ENCODE measurements at places on chromosomes 2 and 18.
A peak's percentile ranks its signal among the peaks of the same experiment; 100 is the strongest.

DNA sequence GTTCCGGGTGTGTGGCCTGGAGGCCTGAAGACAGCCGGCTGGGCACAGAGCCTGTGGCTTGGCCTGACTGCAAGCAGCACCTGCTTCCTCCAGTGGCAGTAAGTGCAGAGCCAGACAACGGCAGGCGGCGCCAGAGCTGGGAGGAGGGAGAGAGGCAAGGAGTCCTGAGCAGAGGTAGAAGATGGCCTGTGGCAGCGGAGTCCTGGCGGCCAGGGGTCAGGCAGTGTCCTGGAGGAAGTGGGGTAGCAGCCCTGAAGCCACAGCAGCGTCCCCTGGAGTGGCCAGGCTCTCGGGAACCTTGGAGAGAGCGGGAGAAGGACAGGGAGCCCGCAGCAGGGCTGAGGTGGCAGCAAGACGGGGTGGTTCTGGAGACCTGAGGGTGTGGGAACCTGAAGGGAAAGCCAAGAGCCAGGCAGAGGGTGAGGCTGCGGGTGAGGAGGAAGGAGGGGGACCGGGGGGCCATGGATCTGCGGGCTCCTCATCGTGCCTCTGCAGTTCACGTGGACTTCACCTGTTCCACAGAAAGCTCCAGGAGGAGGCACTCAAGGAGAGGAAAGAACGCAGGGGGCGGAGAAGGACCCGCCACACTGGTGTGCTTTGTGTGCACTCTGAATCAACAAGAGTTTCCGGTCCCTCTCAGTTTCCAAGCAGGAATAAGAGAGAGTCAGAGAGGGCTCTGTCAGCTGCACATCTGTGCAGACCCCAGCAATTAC is 85.9 kb downstream of the USP40 start:
- no peak for DNase-seq

GRCh38 chr2:55087936-55088335 is 37.7 kb upstream of the RTN4 start:
- no peak for DNase-seq

DNA sequence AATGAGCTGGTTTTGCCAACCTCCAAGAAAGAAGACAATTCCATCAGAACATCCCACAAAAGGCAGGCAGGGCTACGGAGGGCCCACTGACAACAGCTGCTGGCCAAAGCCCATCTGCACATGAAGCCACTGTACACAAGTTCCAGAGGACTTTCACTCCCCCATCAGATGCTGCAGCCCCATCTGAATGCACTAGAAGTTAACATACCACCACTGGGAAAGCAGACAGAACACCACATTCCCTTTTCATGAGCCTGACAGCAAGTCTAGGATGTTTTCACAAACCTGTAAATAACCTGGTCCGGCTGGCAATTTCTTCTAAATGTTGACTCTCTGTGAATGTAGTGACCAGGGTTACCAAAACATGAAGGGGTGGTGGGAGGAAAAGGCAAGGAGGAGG is 41.5 kb downstream of the CCBE1 start:
- no peak for DNase-seq

- DNase-seq, result no peak
Observed at GRCh38 chr2:150625303-150625702, 137.8 kb upstream of the RND3 start.

DNA sequence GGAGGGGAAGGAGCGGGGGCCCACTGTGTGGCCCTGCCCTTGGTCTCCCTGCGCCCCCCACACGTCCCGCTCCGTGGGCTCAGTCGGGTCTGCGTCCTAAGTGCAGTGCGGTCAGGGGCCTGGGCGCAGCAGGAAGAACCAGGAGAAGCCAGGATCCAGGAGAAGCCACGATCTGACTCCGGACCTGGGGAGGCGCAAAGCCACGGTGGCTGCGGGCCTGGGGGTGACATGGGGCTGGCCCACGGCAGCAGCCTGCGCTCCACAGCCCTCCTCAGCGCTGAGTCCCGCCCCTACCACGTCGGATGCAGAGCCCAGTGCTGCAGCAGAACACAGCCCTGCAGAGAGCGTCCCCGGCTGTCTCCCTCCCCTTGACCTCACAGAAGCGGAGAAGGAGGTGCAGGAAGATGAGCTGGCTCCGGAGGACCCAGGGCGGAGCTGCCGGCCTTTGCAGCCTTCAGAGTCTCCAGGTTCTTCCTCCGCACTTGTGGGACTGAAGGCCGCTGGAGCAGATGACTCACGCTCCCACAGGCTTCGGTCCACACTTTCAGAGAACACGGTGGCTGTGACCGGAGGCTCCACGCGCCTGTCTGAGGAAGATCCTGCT is 589.2 kb upstream of the SALL3 start:
- DNase-seq, result peak; percentile 76

- DNase-seq, result no peak
Observed at GRCh38 chr2:157528963-157529751, 85.3 kb upstream of the CYTIP start.

DNA sequence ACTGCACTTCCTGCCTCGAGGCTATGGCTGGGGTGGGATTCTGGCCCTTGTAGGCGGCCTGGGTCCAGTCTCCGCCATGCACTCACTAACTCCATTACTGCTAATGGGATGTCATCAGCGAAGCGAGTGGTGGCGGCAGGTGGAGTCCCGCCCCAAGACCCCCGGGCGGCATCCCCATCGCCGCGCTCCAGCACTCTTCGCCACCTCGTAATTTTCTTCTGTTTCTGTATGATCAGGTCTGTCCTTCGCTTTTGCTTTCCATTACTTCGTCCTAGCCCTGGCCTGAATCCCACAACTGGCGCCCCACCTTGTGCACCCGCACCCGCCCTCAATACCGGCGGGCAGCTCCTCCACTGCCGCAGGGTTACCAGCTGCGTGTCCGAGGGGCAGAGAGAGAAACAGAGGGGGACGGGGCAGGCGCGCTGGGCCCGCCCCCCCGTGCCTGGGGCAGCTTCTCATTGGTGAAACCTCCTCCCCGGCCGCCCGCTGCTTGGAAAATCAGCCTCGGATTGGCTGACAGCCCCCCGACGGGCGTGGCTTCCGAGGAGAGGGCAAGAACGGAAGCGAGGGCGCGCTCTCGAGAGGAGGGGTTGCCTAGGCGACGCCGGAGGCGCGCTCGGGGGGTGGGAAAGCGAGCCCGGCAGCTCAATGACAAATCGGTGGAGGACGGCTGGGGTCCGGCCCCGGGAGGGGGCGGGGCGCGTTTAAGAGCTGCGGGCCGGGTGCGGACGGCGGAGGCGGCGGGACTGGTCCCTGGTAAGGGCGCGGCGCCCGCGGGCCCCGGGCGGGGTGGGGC is at the start of gene RALB:
Gene RALB, plus strand, starts transcription at position 628 of the 796 bp plus-strand sequence. CDS start 25,813 bp downstream, outside the sequence.
- DNase-seq, result peak; percentile 100

DNA sequence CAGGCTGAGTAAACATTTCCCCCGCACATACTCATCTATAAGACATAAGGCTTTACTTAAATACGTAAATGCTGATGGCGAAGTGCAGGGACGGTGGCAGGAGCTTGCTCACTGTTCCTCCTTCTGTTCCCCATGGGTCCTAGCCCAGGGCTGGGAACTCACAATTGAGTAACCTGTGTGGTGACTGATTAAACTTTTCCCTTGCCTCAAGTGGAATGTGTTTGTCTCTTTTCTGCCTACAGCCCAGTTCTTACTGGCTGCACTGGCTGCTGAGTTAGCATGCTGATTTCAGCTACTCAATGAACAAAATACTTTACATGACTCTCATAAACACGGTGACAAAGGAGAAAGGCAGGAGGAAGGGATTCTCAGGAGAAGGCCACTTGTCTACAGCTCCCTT is 87.3 kb downstream of the MARCO start:
- DNase-seq, result no peak

GRCh38 chr2:127614246-127614645 is 31.7 kb upstream of the GPR17 start:
- no peak for DNase-seq

- no peak for DNase-seq
Observed at GRCh38 chr18:79580498-79581171, 99.0 kb upstream of the CTDP1 start.

DNA sequence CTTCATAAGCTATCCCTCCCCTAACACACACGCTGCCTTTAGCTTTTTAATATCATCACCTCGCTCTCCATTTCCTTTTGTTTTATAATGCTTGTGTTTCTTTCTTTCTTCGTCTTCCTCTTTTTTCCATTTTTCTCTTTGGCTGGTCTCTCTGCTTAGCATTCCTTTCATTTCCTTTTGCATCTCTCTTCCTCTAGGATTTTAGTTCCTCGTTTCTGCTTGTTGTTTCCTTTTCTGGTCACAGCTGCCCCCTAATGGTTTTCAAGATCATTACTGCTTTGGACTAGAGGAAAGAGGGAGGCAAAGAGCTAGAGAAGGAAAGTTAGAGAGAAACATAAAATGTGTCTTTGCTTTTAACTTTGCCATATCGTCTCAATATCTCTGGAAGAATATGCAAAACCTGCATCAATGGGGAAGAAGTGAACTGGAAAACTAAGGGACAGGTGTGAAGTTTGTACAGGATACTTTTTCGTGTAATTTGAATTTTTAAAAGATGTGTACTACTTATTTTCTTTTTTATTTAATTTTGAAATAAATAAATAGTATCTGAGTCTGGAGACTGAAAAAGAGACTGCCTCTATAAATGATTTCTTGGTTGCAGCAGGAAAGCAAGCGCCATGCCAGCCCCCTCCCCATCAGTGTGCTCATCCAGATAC is 6.3 kb upstream of the NRP2 start:
- peak; percentile 58 for DNase-seq

- no peak for DNase-seq
Observed at GRCh38 chr2:119483395-119483753, 40.9 kb downstream of the SCTR start.

DNA sequence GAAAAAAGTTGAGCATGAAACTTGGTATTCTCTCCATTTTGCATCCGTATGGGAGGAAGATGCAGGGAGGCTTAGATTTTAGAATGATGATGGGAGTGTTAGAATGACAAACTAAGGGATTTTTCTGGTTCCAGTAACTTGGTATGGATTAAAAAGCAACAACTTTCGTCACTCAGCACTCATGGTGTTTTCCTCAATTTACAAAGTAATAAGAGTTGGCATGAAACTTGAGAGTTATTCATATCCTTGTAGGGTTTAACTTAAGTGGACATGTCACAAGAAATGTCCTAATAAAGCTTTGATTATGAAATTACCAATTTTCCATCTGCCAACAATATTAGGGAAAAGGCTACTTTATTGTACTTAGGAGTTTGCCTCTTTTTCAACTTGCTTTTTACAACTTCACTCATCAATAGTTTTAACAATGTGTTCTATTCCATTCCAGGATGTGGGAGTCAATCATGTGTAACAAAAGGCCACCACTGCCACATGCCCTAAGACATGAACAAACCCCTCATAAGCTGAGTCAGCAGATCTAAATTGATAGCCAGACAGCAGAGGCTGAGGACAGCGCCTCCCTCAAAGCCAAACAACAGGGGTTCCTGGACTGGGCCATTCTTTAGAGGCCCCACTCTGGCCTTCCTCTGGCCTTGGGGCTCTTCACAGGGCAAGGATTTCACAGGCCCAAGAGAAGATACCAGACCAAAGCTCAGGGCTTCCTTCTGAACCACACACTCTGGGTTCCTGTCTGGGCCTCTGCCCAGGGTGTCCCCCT is 265.8 kb downstream of the TNS1 start:
- no peak for DNase-seq

DNA sequence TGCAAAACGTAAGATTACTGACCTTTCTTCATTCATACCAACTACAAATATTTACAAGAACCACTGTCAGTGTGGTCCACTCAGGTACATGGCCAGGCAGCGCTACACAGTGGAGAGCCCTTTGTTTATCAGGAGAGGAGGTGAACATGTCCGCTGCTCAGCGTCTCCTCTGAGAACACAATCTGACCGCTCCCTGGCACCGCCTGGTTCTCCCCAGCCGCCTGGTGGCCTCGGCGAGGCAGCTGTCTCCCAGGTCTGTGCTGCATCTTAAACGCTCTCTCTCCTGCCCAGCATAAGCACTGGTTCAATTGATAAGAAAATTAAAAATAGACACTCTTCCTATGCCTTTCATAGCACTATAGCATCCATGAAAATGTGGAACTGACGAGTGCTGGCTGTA is 146.8 kb upstream of the PXDN start:
- no peak for DNase-seq

GRCh38 chr2:99850084-99850710 is 292.2 kb downstream of the AFF3 start:
- DNase-seq, result no peak

DNA sequence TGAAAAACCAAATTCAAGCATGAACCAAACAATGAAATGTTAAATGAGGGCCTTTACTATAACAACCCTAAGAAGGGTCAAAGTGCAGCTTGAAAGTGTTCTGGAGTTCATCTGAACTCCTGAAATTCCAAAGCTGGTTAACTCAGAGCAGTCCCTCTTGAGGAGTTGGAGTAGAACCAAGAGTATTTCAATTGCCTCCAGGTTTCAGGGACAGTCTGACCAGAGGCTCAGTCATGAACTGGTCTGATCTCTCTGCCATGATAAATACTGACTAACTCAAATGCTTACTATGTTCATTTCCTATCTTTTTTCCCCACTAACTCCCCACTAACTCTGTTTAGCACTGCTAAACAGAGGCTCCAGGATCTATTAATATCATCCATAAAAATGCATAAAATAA is 2.7 kb downstream of the STARD7 start:
- DNase-seq, result no peak

DNA sequence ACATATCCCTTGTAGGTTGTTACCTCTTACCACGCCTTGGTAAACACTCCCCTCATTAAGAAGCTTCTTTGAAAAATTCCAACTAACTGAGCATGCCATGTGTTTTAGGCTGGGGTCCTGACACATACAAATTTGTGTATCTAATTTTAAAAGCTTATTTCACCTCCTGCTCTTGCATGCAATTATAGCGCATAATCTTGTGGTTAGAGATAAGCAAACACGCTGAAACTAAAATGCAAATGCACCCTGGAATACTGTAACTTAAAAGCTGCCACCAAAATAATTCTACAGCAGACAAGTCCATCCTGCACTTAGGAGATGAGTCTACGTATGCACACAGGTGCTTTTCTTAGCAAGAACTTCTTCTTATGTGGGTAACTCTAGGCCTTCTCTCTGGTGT is 990.2 kb downstream of the TSN start:
- DNase-seq, result no peak

DNA sequence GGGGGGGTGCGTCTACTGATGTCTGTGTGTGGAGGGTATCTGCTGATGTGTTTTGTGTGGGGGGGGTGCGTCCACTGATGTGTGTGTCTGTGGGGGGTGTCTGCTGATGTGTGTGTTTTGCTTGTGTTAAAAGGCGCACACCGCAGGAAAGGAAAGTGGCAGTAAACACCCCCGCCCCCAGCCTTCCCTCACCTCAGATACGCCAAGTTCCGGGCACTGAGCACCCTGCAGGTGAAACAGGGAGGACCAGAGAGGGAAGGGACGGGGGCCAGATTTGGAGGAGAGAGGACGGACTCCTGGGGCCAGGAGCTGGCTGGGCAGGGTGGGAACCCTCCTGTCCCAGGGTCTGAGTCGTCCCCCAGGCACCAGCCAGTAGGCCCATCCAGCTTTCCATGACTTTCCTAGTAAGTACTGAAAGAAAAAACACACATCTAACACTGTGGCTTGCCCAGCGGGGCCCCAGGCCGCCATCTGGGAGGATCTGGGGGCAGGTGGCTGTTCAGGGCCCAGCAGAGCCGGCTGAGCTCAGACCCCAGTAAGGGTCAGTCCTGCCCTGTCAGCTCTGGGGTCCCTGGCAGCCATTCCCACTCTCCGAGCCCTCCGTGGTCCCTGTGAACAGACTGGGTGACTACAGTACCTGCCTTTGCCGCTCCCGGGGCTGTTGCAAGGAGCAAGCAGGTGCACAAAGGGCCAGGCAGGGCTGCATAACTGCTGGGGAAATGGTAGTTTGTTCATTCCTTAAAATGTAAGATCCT is 126.9 kb downstream of the NFATC1 start:
- no peak for DNase-seq

GRCh38 chr2:47558116-47558767 is 155.3 kb downstream of the MSH2 start:
- no peak for DNase-seq

Data from urothelium cell line (cell line).